HS-5 (cell line): ENCODE measurements at places on chromosomes 11 and 22.

GRCh38 chr11:86292912-86293616 lies 9.0 kb upstream of the HIKESHI start:
- DNase-seq = no peak

GRCh38 chr22:42639541-42640241 lies 710 bp downstream of the ATP5MGL start:
- DNase-seq = no peak

DNA sequence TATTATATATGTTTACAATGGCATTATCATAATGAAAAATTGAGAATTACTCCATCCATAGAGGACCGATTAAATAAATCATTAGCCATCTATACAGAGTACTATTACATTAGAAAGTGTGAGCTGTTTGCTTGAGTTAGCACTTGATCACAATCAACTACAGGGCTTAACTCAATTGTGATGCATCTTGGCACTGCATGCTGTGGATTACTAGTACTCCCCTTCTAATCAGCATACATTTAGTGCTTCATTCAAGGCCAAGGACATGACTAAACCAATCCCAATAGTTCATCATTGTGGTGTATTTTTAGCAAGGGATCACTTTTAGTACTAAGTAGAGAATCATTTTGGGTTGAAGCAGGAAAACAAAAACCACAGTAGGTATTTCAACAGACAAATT lies 23.5 kb upstream of the ARHGAP42 start:
- DNase-seq = no peak

DNA sequence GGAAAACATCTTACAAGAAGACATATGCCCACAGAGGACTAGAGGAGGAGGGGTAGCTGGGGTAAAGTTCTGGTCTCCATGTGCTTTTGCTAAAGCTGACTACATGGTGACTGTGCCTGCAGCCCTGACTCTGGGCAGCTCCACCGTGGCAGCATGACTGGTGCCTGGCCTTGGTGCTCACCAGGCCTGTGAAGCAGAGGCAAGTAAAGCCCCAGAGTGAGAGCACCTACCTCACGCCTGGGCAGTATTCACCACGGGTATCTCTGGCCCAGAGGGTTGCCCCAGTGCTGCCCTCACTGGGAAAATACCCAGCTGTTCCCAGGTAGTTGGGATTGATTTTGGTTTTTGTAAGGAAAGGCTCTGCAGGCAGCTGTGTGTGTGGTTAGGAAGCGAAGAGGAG lies 78.3 kb downstream of the CTTN start:
- DNase-seq = no peak

DNA sequence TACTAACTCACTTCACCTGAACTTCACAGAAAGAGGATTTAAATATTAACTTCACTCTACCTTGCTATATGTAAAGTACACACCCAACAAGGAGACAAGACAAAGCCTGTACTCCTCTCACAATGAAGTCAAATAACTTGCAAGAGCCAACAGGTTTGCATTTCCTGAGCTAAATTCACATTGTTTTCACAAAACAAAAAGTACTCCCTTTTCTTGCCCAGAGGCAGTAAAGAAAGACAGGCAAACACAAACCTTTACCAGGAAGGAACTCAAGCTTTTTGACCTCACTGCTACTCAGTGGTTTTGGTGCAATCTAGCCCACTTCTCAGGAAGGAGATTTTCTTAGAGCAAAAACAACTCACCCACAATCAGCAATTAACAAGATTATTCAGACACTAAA lies 15.7 kb downstream of the USP28 start:
- no peak for DNase-seq

DNA sequence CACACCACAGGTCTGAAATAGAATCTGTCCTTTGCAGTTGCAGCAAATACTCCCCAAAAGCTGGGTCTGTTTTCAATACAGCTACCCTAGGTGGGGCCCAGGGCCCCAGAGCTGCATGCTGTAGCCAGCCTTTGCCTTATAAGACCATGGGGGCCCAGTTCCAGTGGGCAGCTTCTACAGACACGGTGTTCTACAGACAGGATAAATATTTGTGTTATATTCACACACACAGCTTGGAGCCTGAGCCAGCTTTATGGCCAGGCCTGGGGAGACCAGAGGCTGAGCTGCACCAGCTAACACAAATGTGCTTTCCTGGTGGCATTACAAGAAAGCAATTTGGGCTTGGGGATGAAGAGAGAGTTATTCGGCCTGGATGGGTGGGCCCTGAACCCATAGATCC lies 151.8 kb upstream of the NCAM1 start:
- DNase-seq = no peak

GRCh38 chr11:33652431-33652830 lies 48.2 kb downstream of the C11orf91 start:
- DNase-seq = no peak

DNA sequence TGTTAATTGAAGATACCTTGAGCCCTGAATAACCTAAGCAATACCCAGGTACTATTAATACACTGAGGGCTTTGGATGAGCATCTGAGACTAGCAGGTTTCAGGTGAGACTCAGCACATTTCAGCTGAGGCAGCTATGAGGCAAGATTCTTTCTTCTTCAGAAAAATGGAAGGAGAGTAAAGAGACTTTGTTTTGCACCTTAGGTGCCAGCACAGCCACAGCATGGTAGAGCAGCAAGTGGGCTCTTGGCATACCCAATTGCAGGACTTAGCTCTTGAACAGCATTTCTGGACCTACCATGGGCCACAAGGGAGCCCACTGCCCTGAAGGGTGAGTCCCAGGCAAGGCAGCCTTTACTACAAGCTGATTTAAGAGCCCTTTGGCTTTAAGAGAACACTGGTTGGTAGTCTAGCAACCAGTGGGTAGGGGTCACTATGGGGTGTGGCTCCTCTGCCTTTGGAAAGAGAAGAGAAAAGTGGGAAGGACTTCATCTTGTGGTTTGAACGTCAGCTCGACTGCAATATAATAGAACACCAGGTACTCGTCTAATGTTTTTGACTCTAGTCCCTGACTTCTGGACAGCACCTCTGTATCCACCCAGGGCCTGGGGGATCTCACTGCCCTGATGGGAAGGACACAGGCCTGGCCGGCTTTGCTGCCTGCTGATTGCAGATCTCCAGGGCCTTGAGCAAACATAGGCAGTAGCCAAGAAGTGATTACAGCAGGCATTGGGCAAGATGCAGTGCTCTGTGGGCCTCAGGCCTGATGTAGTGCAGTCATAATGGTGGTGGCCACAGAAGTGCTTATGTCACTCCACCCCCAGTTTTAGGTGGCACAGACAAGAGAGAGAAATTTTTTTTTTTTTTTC lies 73.3 kb downstream of the GLYATL1 start:
- no peak for DNase-seq

- no peak for DNase-seq
These were observed 242.2 kb downstream of the BLID start for GRCh38 chr11:121873766-121874165.

- DNase-seq = peak; percentile 14
These were observed at the start of gene PLAAT4 for GRCh38 chr11:63536669-63537292. Gene PLAAT4 (plus strand): TSS chr11:63536808. CDS start chr11:63536869, 61 bp downstream.

GRCh38 chr11:124195189-124195734 lies 12.1 kb downstream of the OR10D3 start:
- DNase-seq = peak; percentile 2

DNA sequence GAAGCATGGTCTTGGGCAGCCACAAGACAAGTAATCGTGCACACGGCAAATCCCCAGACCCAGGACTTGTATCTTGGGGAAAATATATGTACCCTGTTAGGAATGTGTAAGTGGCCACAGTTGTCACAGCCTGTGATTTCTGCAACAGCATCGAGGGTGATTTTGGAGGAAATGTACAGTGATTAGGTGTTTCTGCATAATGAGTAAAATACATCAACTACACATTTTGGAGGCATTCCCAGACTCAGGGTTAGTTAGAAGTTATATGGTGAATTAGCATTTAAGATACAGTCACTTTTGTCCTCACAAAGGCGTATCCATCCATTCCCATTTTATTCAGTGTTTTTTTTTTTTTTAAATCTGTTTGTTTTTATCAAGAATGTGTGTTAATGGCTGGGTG lies 28.4 kb downstream of the SUSD2 start:
- no peak for DNase-seq

- no peak for DNase-seq
These were observed 14.3 kb downstream of the BLID start for GRCh38 chr11:122101625-122102291.

- no peak for DNase-seq
These were observed 221.3 kb downstream of the FAM76B start for GRCh38 chr11:95568281-95568680.
